ENCODE measurements at places on chromosomes 5 and 9. TPM values are rescaled to one million over a fixed set of nuclear protein-coding genes. Genes with fewer than 3 reads are reported as not detected.

GRCh38 chr9:12666813-12667212 lies 26.4 kb upstream of the TYRP1 start:
- no peak for DNase-seq

The KIF4B gene
- total RNA-seq = 0.54 TPM

DNA sequence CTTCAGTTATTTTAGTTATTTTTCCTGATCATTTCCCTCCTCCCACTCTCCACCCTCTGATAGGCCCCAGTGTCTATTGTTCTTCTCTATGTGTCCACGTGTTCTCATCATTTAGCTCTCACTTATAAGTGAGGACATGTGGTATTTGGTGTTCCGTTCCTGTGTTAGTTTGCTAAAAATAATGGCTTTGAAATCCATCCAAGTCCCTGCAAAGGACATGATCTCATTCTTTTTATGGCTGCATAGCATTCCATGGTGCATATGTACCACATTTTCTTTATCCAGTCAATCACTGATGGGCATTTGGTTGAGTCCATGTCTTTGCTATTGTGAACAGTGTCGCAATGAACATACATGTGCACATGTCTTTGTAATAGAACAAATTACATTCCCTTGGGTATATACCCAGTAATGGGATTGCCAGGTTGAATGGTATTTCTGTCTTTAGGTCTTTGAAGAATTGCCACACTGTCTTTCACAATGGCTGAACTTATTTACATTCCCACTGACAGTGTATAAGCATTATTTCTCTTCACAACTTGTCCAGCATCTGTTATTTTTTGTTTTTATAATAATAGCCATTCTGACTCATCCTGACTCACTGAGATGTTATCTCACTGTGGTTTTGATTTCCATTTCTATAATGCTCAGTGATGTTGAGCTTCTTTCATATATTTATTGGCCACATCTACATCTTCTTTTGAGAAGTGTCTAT lies 17.2 kb upstream of the DIRAS2 start:
- DNase-seq = no peak

The BARHL1 gene
- total RNA-seq = not detected

- DNase-seq = no peak
Measured at GRCh38 chr9:88745276-88746001, 210.5 kb downstream of the NXNL2 start.

GRCh38 chr9:20271096-20271495 lies 351.2 kb downstream of the MLLT3 start:
- DNase-seq = no peak

Data from psoas muscle (tissue), 8 donors.